Activated CD8-positive, alpha-beta memory T cell treated with anti-CD3 and anti-CD28 coated beads, Interleukin-2, amount 50 U/mL, for 48 hours (primary cell): ENCODE measurements at places on chromosomes 5 and 9.
A peak's percentile ranks its signal among the peaks of the same experiment; 100 is the strongest.

- no peak for DNase-seq
Observed at GRCh38 chr5:42875785-42876374, 64.2 kb upstream of the SELENOP start.

GRCh38 chr5:56075361-56075760 is 80.6 kb upstream of the IL6ST start:
- no peak for DNase-seq

- peak; percentile 85 for DNase-seq
Observed at GRCh38 chr5:103139264-103139865, 19.3 kb downstream of the PPIP5K2 start.

GRCh38 chr9:104774831-104775573 is 11.1 kb downstream of the NIPSNAP3B start:
- DNase-seq, result no peak

DNA sequence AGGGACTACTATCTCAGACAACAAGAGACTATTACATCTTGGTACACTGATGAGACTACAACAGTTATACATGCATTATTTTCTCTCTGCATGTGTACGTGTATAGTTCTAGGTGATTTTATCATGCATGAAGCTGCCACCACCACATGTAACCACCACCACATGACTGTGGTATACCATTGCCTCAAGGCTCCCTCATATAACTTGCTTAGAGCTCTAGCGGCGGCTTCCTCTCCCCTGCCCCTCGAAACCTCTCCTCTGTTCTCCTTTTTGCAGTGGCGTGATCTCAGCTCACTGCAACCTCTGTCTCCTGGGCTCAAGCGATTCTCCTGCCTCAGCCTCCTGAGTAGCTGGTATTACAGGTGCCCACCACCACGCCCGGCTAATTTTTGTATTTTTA is 162.3 kb downstream of the AOPEP start:
- DNase-seq, result no peak

- no peak for DNase-seq
Observed at GRCh38 chr5:9015937-9016270, 530.0 kb downstream of the SEMA5A start.

GRCh38 chr9:124258607-124259157 is 933 bp downstream of the NEK6 start:
- no peak for DNase-seq

- no peak for DNase-seq
Observed at GRCh38 chr9:104895572-104895971, 32.4 kb downstream of the ABCA1 start.
